ENCODE measurements at places on chromosomes 2 and 18.
A peak's percentile ranks its signal among the peaks of the same experiment; 100 is the strongest.

DNA sequence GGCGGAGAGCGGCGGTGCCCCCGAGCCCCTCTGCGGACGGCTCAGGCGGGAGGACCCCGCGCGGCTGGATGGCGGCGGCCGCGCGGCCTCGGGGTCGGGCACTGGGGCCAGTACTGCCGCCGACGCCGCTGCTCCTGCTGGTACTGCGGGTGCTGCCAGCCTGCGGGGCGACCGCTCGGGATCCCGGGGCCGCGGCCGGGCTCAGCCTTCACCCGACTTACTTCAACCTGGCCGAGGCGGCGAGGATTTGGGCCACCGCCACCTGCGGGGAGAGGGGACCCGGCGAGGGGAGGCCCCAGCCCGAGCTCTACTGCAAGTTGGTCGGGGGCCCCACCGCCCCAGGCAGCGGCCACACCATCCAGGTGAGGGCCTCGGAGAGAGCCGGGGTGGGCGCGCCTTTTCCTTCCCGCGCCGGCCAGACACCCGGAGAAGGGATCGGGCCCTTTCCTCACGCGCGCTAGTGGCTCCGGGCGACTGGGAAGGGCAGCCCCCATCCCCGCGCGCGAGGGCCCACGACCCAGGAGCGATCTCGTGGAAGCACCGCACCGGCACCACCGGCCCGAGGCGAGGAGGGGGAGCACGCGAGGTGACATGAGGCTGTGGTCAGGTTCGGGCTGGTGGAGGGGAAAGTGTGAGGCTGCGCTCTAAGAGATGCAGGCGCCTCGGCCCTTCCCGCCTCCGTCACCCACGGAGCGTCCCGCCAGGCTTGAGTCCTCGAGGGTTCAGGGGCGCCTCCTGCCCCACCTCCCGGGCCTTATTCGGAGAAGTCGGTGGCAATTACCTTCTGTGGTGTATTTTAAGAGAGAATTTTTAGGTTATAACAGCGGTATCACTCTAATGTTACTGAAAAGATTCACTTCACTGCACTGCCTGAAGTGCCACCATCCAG is 607 bp downstream of the LAMA3 start:
- no peak for DNase-seq

- no peak for DNase-seq
Measured at GRCh38 chr18:63909870-63910269, 2.1 kb downstream of the SERPINB10 start.

- no peak for DNase-seq
Measured at GRCh38 chr2:5685225-5685624, 7.0 kb upstream of the SOX11 start.

GRCh38 chr2:21194858-21195271 is 71.1 kb downstream of the TDRD15 start:
- DNase-seq, result no peak

DNA sequence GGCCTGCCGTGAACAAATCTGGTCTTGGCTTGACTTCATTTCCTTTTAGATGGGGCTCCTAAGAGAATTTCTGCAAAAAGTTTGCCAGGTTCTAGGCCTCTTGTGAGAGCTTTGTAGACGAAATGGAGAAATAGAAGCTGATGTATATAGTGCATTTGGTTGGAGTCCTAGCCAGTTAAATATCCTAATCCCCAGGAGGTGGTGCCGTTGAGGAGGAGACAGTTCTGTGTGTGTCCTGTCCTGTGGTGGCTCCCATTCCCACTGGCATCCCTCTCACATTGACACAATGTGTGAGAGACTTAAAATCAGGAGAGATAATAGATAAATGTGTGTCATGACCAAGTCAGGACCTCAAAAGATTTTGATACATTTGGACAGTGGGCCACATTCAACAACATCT is 34.6 kb upstream of the DNER start:
- DNase-seq, result no peak

DNA sequence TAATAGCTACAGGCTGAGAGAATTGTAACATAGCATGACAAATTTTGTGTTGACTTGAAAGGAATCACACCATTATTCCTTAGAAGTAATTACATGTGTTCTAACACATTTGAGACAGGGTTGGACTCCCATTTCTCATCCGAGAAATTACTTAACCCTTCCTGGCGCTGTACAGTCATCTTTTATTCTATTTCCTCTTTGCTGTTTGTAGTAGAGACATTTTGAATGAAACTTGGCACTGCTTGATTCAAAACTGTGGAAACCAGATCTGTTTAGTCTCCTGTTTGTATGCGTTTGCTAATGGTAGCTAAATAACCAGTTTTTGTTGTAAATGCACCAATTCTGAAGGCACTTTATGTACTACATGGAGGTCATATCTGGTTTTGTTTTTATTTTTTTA is 231.9 kb downstream of the ALPK2 start:
- no peak for DNase-seq

DNA sequence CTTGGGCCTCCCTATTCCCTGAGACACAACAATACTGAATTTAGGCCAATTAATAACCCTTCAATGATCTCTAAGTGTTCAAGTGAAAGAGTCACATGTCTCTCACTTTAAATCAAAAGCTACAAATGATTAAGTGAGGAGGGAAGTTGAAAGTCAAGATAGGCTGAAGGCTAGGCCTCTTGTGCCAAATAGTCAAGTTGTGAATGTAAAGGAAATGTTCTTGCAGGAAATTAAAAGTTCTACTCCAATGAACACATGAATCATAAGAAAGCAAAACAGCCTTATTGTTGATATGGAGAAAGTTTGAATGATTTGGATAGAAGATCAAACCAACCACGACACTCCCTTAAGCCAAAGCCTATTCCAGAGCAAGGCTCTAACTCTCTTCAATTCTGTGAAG is 286.9 kb downstream of the MEIS1 start:
- DNase-seq, result no peak

- DNase-seq, result no peak
Measured at GRCh38 chr2:152415231-152415642, 80.3 kb downstream of the FMNL2 start.

- DNase-seq, result no peak
Measured at GRCh38 chr2:141423124-141423523, 707.7 kb downstream of the LRP1B start.

DNA sequence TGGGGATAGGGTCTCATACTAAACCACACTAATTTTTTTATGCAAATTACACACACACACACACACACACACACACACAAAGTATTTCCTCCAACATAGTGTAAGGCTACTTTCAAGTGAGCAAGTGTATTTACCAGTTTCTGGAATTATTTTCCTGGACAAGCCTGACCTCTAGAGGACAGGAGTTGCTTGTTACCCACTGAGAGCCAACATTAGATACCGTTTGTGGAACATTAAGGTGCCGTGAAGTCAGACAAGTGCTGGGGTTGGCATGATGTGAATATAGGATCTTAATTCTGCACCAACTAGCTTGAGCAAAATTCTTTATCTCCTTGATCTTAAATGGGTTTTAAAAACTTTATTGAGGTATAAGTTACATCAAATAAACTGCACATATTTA is 39.3 kb upstream of the SERPINB2 start:
- DNase-seq, result no peak

- no peak for DNase-seq
Measured at GRCh38 chr18:46536215-46536874, 120.7 kb downstream of the LOXHD1 start.

DNA sequence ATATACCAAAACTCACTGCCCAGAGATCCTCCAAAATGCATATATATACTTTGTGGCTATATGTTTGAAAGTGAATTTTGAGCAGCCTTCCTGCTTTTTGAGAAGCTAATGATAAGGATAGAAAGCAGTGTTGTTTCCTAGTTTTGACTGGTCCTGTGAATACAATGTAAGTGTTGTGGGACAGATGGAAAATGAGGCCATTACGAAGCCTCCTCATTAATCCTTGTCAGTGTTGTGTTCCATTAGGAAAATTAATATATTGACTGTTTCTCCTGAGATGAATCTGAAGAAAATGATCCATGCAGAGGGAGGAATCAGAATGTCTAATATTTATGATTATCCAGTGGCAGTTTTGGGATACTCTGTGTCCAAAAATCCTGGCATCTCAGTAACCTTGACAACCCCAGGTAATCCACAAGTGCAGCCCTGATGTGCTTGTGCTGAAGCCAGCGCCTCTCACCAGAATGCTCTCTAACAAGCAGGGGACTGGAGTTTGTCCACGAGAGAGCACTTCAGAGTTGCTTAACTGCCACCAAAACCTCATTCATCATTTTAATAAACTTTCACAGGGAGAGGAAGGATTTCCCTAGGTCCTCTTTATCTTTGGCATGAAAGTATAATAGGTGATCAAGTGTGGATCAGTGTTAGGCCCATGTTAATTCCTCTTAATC is 418.6 kb downstream of the CMPK2 start:
- DNase-seq, result no peak

DNA sequence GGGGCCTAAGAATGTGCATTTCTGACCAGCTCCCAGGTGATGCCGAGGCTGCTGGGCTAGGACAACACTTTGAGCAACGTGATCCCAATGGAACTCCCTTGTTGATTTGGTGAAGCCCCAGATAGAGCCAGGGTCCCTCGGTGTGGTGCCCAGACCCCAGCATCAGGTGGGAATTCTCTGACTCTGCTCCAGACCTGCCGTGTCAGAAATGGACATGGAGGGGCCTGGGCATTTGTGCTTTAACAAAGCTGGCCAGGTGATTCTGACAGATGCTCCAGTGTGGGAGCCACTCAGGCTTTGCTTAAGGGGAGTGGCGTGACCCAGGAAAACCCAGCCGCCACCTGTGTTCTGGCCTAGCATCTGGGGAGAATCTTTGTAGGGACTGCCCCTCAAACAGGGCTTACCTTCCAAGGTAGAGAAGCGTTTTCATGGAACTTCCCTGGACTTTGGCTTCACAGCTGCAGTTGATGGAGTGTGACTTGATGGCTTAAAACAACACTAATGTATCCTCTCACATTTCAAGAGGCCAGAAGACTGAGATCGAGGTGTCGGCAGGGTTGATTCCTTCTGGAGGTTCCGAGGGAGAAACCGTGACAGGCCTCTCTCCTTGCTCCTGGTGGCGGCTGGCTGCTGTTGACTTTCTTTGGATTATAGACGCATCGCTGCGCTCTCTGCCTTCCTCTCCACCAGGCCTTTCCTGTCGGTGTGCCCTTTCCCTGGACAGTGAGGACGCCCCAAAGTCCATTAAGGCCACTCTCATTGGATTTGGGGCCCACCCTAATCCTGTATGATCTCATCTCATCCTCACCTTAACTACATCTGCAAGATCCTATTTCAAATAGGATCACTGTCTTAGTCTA is 57.0 kb upstream of the HDAC4 start:
- no peak for DNase-seq

- no peak for DNase-seq
Measured at GRCh38 chr2:105393373-105394055, 5.3 kb downstream of the FHL2 start.

DNA sequence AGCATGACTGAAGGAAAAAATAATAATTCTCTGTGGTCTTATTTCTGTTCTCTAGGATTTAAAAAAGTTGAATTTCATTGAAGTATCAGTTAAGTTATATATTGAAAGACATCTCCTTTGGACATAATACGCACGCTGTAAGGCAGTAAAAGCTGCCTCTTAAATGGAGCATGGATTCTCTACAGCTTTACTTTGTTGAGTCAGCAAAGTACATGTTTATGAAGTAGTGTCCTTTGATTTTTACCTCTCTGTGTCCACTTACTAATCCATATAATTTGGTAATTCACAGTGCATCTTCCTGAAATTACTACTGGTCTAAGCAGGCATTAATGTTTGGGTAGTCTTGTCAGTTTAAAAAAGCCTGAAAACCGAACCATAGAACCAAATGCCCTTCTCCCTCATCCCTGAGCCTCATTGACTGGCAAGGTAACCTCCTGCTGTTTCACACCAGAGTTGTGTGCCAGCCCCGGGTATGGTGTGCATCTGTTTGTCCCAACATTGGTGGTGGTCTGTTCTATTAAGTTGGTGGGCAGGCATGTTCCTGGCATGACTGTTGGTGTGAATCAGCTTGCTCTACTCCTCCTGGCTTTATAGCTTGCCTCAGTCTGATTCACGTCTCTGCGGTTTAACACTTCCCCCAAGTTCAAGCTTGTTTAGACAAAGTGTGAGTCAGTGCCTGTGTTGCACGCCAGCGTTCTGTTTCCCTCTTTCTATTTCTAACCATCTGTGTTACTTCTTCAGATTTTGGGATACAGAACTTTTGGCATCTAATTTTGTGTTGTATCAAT is 71.0 kb upstream of the ITM2C start:
- peak; percentile 27 for DNase-seq

GRCh38 chr2:177398290-177398683 is 5.7 kb downstream of the AGPS start:
- DNase-seq, result no peak

- no peak for DNase-seq
Measured at GRCh38 chr18:24801001-24801400, 340.6 kb downstream of the HRH4 start.

- no peak for DNase-seq
Measured at GRCh38 chr18:61980355-61980754, 87.5 kb upstream of the RNF152 start.

- no peak for DNase-seq
Measured at GRCh38 chr2:197307236-197307932, 3.2 kb downstream of the ANKRD44 start.

GRCh38 chr18:57940166-57940660 is 103.8 kb upstream of the NEDD4L start:
- no peak for DNase-seq

DNA sequence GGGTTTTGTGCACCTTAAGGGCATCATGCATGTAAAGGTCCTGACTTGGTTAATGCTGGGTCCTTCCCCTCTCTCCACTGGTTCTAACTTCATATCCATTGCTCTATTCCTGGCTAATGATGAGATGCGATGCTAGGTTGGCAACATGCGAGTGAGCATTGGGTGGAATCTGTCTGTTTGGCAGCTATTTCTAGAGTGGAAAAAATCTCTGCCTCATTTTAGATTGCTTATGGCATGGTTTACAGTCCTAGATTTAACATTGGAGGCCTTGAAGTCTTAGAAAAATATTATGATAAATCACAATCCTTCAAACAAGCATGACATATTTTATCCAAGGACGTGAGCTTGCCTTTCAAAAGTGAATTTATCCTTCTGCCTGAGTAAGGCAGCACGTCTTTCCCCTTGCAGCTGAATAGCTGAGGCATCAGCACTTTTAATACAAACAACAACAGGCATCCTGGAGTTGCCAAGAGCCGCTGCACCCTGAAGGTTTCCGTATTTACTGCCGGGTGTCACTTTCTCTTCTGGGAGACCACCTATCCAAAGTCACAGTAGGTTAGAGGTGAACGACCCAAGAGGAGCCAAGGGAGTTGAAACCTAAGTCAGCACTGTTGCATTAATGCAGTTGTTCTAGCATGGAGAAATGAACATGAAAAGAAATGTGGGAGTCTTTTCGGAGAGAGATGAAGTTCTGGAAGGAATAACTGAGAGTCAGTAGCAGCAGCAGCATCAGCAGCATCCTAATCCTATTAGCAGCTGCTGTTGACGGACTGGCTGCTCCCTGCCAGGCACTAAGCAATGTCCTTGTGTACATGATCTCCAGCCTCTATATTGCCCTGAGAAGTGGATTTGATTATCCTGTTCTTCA is 78.4 kb downstream of the MAPK4 start:
- no peak for DNase-seq

- no peak for DNase-seq
Measured at GRCh38 chr2:208807756-208808155, 401.2 kb downstream of the PTH2R start.

GRCh38 chr18:23849141-23849540 is 159.9 kb downstream of the LAMA3 start:
- DNase-seq, result no peak

GRCh38 chr2:42510191-42510590 is 16.4 kb upstream of the KCNG3 start:
- no peak for DNase-seq

Measured in activated CD8-positive, alpha-beta memory T cell treated with anti-CD3 and anti-CD28 coated beads for 1 hour (primary cell).